HCT116 (cell line): ENCODE measurements at places on chromosomes 2 and 18. TPM values are rescaled to one million over a fixed set of nuclear protein-coding genes. Genes with fewer than 3 reads are reported as not detected.

Gene SNED1
- total RNA-seq: 9.6 TPM

Gene CRYBA2
- not detected for total RNA-seq

Gene ERBB4
- total RNA-seq: 0.10 TPM

GRCh38 chr2:212935752-212936151, 215.7 kb downstream of the IKZF2 start:
- no peak for DNase-seq
- no peaks in the 10 kb centered on the region for H3K36me3 ChIP-seq
- no peaks in the 10 kb centered on the region for H3K27me3 ChIP-seq
- H3K4me1 ChIP-seq: peaks cover 7% of the 10 kb centered on the region; the same call in 1 of the 2 replicates
- no peak overlapping the region for H3K4me3 ChIP-seq

- H3K4me3 ChIP-seq: no peak overlapping the region
- no peaks in the 10 kb centered on the region for H3K27me3 ChIP-seq
- no peak overlapping the region for H3K27ac ChIP-seq
- no peak for DNase-seq
These were observed 192.9 kb downstream of the INHBB start for GRCh38 chr2:120538691-120539423.

GRCh38 chr2:37767959-37768925, 96.8 kb upstream of the CDC42EP3 start:
- no peaks in the 10 kb centered on the region for H3K27me3 ChIP-seq
- no peak for DNase-seq
- H3K4me1 ChIP-seq: peaks cover 15% of the 10 kb centered on the region
- no peak overlapping the region for H3K4me3 ChIP-seq
- no peak overlapping the region for H3K27ac ChIP-seq

- H3K4me3 ChIP-seq: no peak overlapping the region
- no peaks in the 10 kb centered on the region for H3K27me3 ChIP-seq
- no peak overlapping the region for H3K27ac ChIP-seq
- DNase-seq: no peak
- no peaks in the 10 kb centered on the region for H3K36me3 ChIP-seq
- H3K4me1 ChIP-seq: peaks cover 16% of the 10 kb centered on the region
These were observed 71.0 kb downstream of the MAPK4 start for GRCh38 chr18:50630895-50631294.

DNA sequence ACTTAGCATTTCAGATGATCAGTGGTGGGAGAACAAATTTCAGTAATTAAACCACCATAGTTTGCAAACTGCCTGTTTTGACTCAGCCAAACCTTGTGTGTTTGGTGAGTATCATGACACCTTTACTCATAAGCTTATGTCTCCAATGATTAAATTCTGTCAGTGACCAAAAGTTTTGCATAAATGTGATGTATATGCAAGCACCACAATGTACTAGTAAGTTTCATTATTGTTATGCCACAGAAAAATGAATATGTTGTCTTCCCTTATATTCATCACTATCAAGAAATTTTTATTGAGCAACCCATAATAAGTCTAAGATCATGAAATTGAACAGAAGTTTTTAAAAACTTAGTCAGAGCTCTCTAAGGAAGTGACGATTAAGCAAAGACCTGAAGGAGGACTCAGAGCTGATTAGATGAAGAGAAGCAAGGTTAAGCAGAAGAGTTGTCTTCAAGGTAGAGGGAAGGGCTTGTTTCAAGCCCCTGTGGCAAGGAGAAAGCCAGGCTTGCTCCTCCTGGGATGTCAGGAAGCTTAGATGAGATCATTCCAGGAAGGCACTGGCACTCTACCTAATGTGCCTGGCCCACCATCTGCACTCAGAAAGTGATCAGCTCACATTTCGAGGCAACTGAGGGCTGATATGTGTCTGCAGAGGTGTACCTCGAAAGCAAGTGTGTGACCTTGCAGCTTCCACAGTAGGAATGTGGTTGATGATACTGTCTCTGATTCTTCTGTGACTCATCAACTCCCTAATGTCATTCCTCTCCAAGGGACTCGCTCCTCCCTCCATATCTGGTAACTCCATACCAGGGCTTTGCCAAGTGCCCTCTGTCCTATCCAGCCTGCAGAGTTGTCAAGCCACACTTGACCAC, 54.7 kb downstream of the KCTD18 start:
- H3K27ac ChIP-seq: no peak overlapping the region
- peak; percentile 28 for DNase-seq
- H3K36me3 ChIP-seq: 0 out of 2 replicates have a peak, but pooled peaks cover 4% of the 10 kb centered on the region
- H3K27me3 ChIP-seq: no peaks in the 10 kb centered on the region
- no peak overlapping the region for H3K4me3 ChIP-seq

GRCh38 chr2:181886192-181886591, 5.3 kb upstream of the ITPRID2 start:
- peaks cover 72% of the 10 kb centered on the region for H3K4me1 ChIP-seq
- no peaks in the 10 kb centered on the region for H3K36me3 ChIP-seq
- H3K27me3 ChIP-seq: no peaks in the 10 kb centered on the region
- DNase-seq: no peak
- H3K4me3 ChIP-seq: no peak overlapping the region
